ENCODE measurements at places on chromosomes 11 and 22.

GRCh38 chr22:36865346-36865745, 4.5 kb downstream of the NCF4 start:
- no peak for DNase-seq

GRCh38 chr11:12109591-12110196, 696 bp upstream of the MICAL2 start:
- peak; percentile 25 for DNase-seq

DNA sequence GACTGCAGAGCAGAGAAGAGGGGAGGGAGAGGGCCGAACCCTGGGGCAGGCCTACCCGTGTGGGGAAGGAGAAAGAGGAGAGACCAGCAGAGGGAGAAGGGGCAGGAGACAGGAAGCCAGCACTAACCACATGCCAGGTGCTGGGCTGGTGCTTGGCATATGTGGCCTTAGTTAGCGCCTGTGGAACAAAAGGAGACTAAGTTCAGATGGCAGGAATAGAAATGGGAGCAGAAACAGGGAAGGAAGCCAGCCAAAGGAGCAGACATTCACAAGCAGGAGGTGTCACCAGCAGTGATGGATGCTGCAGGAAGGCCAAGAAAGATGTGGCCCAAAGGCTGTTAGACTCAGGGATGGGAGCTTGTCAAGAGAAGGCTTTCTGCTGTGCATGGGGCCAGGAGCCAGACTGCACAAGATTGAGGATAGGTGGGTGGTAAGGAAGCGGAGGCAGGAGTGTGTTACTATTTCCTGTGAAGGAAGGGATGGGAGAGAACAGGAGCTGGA, 26.7 kb downstream of the TREH start:
- DNase-seq = no peak

- DNase-seq = no peak
Measured at GRCh38 chr11:120771551-120772060, 252.3 kb upstream of the TBCEL start.

DNA sequence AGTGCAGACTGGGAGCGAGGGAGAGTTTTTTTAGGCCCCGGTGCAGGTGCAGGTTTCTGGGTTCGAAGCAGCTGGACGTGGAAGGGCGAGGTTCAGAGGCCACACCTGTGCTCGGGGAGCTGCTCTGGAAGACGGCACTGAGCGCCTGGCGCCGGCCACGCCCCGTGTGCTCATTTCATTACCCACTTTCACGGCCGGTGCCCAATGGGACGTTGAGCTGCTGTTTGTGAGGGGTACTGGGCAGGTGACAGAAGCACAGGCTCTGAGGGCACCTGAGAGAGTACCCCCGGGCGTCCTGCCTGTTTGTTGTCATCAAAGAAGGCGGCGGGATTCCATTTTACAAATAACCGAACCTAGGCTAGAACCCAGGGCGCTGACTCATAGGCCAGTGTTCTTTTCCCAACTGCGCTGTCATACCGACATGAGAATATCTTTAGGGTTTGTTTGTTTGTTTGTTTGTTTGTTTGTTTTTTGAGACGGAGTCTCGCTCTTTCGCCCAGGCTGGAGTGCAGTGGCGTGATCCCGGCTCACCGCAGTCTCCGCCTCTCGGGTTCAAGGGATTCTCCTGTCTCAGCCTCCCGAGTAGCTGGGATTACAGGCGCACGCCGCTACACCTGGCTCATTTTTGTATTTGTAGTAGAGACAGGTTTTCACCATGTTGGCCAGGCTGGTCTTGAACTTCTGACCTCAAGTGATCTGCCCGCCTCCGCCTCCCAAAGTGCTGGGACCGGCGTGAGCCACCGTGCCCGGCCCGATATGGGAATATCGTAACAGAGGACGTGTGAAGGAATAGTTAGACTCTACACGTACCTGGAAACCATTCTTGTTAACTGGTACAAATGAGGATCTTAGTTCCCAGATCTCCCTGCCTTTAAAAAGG, 16.6 kb upstream of the SPTBN2 start:
- no peak for DNase-seq

- no peak for DNase-seq
Measured at GRCh38 chr11:16126362-16126761, 230.0 kb downstream of the SOX6 start.

GRCh38 chr22:19353363-19354131, 62.0 kb upstream of the CLTCL1 start:
- DNase-seq = no peak

GRCh38 chr22:41469218-41469851, 418 bp downstream of the ACO2 start:
- DNase-seq = no peak

GRCh38 chr22:17786435-17787161, 12.3 kb upstream of the BID start:
- no peak for DNase-seq

DNA sequence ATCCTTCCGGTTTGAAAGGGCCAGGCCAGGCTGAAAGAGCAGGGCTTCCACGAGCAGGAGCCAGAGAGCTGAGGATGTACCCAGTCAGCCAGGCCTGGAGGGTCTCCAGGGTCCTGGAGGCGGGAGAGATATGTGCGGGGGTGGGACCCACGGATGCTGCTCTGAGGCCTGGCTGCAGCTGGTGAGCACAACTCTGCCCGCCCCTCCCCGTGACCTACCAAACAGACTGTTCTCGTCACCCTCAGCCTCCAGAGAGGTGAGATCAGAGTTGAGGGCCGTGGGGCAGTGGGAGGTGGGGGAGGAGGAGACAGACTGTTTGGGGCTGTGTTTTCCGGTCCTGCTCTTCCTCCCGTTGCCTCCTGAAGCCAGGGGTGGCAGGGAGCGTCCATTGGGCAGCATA, 42.2 kb downstream of the TRIOBP start:
- no peak for DNase-seq

DNA sequence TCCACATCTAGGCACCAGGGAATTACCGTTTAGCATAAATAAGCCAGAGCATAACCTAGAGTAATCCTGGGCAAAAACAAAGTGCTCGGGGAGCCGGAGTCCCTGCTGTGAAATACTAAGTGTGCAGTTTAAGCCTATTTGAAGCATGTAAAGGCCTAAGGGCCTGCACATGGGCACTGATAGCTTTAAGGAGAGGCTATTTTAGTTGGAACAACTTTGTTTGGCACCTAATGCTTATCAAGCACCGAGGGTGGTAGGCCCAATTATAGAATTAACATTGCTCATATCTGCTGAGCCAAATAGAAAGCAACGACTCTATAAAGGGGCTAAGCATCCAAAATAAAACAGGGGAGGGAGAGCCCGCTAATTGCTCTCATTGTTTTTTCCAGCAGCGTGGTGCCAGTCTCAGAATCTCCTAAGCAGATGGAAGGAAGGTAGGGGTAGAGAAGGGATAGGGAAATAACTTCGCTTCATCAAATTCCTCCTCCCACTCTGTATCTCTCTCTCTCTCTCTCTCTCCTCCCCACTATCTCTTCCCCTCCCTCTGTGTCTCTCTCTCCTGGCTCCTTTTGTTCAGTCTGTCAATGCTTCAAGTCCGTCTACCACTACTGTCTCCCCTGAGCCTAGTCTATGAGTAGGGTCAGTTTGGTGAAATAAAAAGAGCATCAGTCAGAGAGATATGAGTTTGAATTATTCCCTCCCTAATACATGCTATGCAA, 292.8 kb downstream of the NXPE2 start:
- no peak for DNase-seq

- peak; percentile 62 for DNase-seq
Measured at GRCh38 chr11:73262851-73263495, 9.2 kb upstream of the P2RY6 start.

DNA sequence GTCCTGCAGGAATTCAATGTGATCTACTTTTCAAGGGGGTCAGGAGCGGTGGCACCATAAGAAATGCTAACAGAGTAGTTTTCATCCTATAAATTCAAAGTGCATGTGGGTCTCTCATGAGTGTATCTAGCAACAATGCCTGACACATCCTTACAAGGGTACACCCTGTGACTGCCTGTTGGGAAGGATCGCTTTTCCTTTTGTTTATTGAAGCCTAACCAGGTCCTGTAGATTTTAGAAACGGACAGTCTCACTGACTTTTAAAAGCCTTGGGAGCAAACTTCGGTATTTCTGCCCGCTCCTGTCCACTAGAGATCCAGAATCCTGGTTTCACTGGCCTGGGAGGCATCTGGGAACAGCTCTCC, 102.4 kb downstream of the MICAL2 start:
- no peak for DNase-seq

- no peak for DNase-seq
Measured at GRCh38 chr11:92875473-92875872, 94.0 kb upstream of the MTNR1B start.

DNA sequence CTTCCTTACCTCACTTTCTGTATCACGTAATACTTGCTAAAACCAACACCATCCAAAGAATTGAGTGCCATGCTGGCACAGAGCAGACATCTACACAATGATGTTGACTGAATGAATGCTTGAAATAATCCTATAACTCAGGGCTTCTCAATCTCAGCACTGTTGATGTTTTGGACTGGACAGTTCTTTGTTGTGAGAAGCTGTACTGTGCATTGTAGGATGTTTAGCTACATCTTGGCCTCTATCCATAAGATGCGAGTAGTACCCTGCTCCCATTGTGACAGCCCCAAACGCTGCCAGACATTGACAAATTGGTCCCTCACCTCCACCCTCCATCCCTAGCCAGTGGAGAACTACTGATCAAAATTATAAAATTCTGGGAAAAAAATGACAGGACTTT, 153.4 kb downstream of the NAV2 start:
- no peak for DNase-seq

GRCh38 chr22:49263101-49263500, 564.6 kb downstream of the BRD1 start:
- DNase-seq = no peak

- DNase-seq = no peak
Measured at GRCh38 chr11:58801302-58801701, 43.2 kb downstream of the GLYATL2 start.

DNA sequence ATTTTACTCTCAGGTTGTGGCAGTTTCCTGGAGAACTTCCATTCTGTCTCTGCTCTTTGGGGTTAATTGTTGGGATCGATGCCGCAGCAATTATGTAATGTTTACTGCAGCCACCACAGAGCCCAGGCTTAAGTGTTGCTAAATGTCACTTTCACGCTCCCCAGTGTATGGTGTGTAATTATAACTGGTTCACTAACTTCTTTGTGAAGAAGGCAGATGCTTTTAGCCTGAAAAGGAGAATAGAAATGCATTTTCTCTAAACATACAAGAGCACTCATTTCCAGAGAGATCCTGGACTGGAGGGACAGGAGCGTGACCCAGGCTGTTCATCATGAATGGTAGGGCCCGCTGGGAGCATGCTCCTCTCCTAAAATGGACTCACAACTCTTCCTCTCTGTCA, 132.2 kb upstream of the PLET1 start:
- DNase-seq = no peak

DNA sequence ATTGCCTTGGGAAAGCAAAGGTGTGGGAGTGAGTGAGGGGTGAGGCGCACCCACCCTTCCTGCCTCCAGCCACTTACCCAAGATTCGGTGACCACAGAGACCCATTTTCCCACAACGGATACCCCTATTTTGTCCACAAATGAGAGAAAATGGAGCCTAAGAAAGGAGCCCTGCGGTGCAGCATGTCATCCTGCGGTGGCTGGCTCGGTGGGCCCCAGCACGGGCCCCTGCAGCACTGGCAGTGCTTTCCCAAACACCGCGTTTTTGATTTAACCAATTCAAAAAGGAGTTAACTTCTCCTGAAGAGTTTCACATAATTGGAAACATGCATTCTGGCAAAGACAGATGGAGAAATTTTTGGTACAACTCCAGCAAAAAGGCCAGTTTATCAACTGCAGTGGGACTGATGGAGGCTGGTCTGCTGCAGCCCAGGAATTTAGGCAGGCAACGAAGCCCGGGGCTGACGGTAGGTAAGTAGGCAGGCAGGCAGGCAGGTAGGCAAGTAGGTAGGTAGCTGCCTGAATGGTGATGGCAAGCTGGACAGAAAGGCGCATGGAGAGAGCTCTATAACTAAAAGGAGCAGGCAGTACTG, 84.2 kb downstream of the FDX1 start:
- DNase-seq = no peak

- no peak for DNase-seq
Measured at GRCh38 chr22:45636683-45637082, 35.0 kb upstream of the ATXN10 start.

DNA sequence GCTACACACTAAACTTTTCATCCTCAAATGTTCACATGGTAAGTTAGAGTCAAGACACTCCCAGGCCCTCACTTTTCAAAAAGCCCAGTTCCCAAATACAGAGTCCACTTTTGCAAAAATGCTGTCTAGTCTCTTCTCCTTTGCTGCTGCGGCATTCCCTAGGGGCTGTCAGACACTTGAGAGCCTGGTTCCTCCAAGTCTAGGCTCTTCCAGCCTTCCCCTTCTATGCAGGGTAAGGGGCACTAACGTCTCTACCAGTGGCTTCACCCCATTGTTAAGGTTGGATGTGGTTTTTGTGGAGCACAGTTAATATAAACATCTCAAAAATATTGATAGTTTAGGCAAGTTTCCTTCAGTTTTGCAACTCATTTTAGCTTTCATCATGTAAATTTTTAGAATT, 181.5 kb downstream of the KIF18A start:
- no peak for DNase-seq

DNA sequence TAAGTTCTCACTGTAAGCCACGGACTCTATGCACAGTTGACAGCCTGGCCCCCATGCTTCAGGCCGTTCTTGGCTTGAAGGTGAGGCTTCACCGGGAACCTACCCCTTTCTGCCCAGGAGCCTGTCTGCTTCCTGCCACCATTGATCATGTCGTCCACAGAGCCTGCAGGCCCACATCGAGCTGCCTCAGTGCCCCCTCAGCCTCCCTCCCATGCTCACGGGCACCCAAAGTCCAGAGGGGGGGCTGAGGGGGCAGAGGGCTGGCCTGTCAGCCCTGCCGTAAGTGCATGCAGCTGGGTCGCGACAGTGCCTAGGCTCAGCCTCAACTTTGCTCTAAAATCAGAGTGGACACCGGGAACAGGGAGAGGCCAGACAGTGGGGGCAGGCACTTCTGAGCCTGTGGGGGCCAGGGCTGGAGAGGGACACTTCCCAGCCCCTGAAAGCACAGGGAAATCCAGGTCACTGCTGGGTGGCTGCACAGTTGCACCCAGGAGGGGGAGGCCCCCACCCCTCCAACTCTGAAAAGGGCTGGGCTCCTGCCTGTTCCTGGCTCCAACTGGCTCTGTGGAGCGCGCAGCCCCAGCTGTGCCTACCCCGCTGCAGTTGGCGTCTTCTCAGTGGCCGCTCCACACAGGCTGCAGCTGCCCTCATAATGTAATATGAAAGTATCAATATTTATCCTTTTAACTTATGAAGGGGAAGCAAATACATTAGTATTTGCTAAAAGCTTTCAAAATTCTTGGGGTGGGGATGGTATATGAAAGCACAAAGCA, 598.6 kb downstream of the DLG2 start:
- DNase-seq = no peak

DNA sequence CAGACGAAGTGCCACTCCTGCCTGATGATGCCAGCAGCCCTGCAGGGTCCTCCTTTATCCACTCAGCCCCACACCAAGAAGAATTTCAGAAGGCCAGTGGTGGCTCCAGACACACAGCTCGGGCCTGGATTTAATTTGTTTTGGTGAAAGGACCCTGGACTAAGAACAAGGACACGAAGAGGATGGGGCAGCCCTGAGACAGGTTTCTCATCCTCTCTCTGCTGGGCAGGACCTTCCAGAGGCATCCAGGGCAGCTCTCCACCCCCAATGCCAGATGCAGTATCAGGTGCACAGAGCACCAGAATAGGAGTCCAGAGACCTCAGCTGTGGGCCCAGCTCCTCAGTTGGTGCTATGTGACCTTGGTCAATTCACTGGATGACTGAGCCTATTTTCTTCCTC, 72.0 kb downstream of the TRIM29 start:
- DNase-seq = no peak

- no peak for DNase-seq
Measured at GRCh38 chr22:30876915-30877553, 91.5 kb downstream of the MORC2 start.

All from RCC 7860 (cell line).